GM04503 (cell line): ENCODE measurements at places on chromosomes 2 and 18.

DNA sequence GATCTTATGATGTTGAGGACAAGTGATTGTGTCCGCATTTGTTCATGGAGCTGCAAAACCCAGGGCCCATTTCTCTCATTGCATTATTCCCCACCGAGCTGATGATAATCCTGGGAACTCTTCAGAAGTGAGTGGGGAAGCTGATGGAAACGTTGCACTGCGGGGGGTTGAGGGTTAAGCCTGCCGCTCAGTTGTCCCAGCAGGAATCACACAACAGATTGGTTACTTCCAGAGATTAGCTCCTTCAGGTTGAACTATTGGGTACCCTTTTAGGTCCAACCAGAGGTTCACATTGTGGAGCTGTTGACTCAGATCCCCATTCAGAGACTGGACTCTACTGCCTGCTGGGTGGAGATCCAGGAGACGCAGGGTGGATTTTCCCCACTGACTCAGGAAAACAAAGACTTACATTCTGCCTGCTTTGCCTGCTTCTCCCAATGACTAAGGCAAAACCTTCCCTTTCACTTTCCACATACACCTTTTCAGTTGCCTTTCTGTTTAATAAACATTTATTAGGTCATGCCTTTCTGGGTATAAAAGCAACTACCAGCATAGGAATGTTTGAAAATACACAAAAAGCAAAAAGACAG is 286.4 kb downstream of the TXNL1 start:
- no peak for DNase-seq

- DNase-seq = no peak
These were observed 34.2 kb downstream of the INPP4A start for GRCh38 chr2:98478907-98479306.

GRCh38 chr18:49055754-49056172 is 105.0 kb upstream of the SMAD7 start:
- peak; percentile 91 for DNase-seq

- no peak for DNase-seq
These were observed 192.5 kb downstream of the NDUFA10 start for GRCh38 chr2:239832490-239833268.

- no peak for DNase-seq
These were observed 159.9 kb downstream of the LOXHD1 start for GRCh38 chr18:46497129-46497528.

- no peak for DNase-seq
These were observed 58.8 kb upstream of the FOSL2 start for GRCh38 chr2:28333606-28334526.

GRCh38 chr2:215269397-215270117 is 42.3 kb upstream of the ATIC start:
- DNase-seq = peak; percentile 22

- no peak for DNase-seq
These were observed 302.3 kb downstream of the IRS1 start for GRCh38 chr2:226497146-226497909.

DNA sequence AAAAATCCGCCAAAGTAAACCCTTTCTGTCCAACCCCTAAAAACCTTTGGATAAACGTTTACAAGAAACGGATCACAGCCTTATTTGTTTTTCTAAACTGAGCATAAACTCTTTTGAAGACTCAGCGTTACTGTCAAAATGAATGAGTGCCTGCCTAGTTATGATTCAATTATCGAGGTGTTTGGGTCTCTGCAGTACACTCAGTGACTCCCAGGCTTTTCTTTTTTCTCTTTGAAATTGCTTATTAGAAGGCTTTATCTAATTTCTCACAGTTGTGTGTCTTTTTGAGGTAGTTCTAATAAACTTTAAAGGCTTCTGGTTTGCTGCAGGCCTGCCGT is 663 bp downstream of the RHBDD1 start:
- DNase-seq = no peak

GRCh38 chr2:216696321-216696720 is 972 bp upstream of the IGFBP5 start:
- DNase-seq = no peak

DNA sequence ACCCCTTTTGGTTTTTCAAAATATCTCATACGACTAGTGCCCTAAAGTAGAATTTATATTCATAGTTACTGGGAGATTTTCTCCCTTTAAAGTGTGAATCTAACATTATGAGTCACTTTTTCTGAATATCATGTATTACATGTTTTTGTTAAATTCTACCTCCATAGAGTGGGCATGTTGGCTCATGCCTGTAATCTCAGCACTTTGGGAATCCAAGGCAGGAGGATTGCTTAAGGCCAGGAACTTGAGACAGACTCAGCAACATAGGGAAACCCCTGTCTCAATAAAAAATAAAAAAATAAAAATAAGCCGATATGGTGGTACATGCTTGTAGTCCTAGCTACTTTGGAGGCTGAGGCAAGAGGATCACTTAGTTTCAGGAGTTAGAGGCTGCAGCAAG is 45.3 kb upstream of the UNC80 start:
- no peak for DNase-seq

GRCh38 chr2:45345331-45346234 is 265.5 kb downstream of the SRBD1 start:
- DNase-seq = no peak

DNA sequence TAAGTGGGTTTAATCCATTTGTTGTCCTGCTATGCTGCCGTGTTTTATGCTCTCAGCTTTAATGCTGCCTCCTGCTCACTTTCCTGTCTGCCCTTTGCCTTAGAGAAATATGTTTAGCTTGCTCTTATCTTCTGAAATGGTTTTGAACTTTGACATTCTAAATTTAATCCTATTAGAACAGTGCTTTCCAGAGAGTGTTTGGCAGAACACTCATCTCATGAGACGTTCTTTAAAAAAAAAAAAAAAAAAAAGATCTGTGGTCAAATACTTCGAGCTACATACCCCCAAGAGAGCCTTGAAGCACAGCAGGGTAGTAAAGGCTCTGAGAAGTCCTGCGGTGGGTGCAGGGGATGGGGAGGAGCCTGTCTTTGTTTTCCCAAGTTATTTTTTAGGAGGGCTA is 161.3 kb downstream of the SPP2 start:
- DNase-seq = no peak
